CD4-positive, alpha-beta T cell (primary cell): ENCODE measurements at places on chromosomes 4 and X.

- no peak for DNase-seq
Observed at GRCh38 chr4:25258980-25259578, 25.2 kb downstream of the PI4K2B start.

- peak; percentile 42 for DNase-seq
Observed at GRCh38 chrX:68832101-68832416, 3.2 kb downstream of the EFNB1 start.

- DNase-seq = no peak
Observed at GRCh38 chr4:84032372-84032771, 466.7 kb downstream of the NKX6-1 start.

GRCh38 chrX:10450229-10450958 lies 170.0 kb downstream of the MID1 start:
- no peak for DNase-seq

DNA sequence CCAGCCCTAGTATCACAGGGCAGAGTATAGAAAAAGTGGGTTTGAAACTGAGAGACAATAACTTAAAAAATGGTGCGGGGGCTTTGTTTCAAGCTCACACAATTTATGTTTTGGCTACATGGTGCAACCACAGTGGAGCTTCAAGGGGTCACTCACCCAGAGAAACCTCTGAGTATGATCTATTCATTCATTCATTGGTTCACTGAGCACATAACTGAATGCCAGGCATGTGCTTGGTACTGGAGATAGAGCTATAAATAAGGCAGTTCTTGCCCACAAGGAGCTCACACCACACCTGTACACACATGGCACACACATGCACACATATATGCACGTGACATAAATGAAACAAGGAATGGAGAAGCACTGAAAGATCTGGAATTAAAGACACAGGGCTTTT lies 171.4 kb downstream of the NHS start:
- no peak for DNase-seq

DNA sequence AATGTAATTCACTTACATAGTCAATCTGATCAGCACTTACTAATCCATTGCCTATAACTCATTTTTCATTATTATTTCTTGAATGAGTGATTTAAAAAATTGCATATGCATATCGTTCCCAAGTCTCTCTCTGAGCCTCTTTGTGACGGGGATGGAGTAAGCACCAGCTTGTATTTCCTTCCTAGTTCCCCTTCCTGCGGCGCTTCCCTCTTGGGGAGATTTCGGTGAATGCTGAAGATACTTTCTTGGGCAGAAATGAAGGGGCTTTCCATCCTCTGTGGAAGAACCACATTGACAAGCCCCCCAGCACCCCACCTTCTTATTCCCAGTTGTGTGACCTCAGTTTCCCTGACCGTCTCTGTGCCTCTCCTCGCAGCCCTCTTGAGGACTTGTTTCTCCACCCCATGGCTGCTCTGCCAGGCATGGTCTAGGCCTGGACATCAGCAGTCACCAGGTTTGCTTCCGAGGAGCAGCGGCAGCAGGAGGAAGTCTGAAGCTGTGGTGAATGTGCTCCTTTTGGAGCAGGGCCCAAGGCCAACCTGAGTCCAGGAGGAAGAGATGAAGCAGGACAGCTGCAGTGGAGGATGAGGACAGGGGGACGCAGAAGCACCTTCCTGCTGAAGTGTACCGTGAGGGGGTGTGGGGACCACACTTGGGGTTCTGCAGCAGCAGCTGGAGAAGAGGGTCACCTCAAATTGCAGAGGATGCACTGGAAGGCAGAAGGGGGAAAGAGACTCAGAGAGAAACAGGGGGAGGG lies 124.9 kb downstream of the IRF2 start:
- DNase-seq = peak; percentile 32

GRCh38 chr4:147971116-147971515 lies 239.2 kb downstream of the ARHGAP10 start:
- no peak for DNase-seq

DNA sequence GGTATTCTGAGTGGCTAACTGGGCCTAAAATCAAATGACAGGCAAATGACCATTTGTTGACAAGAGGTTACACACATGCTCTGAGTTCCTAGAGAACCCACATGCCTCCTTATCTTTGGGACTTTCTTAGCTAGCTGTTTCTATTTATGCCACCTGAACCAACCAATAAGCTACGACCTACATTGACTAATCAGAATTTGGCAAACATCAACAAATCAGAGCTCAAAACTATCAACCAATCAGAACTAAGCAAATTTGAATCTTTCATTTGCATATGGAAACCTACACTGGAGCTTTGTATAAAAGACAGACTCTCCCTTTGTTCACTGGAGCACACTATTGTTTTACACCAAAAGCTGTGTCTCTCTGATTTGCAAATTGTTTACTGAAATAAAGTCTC lies 192.0 kb downstream of the CXXC4 start:
- DNase-seq = no peak

- DNase-seq = no peak
Observed at GRCh38 chr4:47717188-47717587, 120.7 kb downstream of the CORIN start.

- DNase-seq = no peak
Observed at GRCh38 chr4:33886356-33886755, 2358.0 kb downstream of the ARAP2 start.

- no peak for DNase-seq
Observed at GRCh38 chr4:69668680-69669079, 15.6 kb upstream of the UGT2A1 start.

GRCh38 chr4:68326141-68326540 lies 23.7 kb downstream of the YTHDC1 start:
- no peak for DNase-seq

- DNase-seq = no peak
Observed at GRCh38 chrX:77009691-77010090, 437.5 kb upstream of the FGF16 start.

- DNase-seq = no peak
Observed at GRCh38 chr4:38254825-38255224, 294.6 kb downstream of the PTTG2 start.

DNA sequence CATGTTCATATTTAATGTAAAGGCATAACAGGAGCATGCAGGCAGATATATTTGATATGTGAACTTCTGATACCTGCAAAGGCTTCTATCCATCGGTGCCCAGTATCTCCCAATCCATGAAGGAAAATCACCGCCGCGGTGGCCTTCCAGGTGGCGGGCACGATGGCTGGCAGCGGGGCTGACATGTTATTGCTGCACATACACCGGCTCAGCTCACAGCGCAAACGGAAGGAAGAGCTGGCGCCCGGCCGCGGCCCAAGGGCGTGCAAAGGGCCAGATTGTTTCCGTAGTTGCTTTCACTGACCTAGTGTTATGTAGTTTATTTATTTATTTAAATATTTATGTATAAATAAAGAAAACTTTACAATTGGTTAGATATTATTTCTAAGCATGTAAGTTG lies 322.7 kb upstream of the PITX2 start:
- no peak for DNase-seq

DNA sequence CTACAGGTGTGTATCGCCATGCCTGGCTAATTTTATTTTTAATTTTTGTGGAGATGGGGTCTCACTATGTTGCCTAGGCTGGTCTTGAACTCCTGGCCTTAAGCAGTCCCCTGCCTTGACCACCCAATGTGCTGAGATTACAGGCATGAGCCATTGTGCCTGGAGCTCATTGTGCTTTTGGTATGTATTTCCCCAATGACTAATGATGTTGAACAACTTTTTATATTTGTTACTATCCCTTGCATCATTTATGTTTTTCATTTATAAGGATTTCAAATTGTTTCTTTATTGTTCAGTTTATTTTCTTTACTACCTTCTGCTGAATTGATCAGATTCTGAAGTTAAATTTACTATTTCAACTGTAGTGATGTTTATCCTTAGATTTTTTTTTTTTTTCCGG lies 199.7 kb downstream of the CEP135 start:
- no peak for DNase-seq

DNA sequence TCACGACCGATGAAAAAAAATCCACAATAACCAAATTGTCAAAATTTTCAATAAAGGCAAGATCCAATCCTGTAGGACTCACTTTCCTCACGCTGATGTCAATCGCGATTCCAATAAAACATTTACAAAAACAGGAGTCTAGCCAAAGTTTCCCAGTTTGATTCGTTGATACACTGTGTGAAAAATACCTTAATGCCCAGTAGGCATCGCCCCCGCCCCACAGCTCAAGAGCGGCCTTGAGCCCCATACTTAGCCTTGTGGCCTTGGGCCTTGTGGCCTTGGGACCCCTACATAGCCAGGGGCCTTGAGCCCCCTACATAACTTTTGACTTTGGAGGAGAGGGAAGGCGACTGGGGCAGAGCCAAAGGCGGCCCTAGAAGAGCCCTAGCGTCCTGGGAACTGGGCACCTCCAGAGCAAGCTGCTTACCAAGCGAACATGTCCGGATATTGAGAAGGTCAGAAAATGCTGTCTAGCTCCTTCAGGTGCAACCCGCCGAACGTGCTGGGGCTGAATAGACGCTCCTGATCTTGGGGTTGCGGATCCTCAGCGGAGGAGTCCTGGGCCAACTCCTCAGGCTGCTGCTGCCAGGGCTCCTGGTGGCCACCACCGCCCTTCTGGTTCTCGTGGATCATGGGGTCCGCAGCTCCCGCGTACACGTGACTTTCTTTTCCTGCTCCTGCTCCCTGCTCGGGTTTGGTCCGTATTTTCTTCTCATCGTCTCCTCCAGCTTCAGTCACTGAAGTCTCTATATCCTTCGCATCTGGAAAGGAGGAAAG lies 62.9 kb downstream of the RHOXF2B start:
- DNase-seq = no peak

DNA sequence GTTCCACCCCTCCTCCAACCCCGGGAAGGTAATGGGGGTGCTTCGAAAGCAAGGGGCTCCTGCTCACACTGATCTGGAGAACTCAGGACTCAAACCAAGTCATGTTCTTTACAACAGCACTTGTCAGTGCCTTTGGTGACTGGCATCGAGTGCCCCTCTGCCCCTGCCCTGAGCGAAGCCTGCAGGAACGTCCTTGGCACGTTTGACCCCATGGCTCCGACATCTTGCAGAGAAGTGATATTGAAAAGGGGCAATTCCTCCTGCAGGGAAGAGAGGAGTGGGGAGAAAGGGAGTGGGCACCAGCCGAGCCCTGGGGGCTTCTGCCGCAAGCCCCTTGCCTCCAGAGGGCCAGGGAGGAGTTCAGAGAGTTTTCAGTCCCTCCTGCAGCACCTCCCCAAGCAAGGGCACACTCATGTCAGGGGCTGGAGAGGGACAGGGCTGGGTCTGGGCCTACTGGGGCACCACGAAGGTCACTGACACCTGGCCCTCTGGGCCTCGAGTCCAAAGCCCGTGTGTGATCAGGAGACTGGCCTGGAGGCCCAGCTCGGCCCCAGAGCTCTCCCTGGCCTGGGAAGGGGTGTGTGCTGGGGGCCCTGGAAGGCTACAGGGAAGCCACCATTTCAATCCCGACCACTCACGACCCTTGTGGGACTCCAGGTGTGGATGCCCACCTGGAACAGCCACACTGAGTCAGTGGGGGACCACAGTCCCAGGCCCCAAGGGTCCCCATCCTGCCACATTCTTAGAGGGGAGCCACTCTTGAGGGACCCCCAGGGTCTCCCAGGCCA lies 94.9 kb upstream of the NKX1-1 start:
- DNase-seq = no peak

GRCh38 chr4:183876268-183876934 lies 28.7 kb upstream of the STOX2 start:
- no peak for DNase-seq

DNA sequence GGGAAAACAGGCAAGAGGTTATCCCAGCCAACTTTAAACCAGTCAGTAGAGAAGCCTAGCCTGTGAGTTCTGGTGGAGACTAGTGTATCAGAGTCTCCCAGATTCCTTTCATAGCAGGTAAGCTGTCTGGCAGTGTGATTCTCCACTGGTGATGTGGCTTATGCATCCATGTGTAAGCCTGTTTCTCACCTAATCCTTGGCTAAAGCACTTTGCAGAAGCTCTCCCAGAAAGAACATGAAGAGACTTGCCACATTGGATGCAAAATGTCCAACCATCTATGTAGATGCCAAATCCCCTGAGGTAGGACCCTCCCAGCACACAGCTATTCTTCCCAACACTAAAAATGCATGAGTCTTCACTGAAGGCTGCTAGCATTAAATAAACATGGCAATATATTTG lies 111.7 kb downstream of the CHRNA9 start:
- DNase-seq = no peak

DNA sequence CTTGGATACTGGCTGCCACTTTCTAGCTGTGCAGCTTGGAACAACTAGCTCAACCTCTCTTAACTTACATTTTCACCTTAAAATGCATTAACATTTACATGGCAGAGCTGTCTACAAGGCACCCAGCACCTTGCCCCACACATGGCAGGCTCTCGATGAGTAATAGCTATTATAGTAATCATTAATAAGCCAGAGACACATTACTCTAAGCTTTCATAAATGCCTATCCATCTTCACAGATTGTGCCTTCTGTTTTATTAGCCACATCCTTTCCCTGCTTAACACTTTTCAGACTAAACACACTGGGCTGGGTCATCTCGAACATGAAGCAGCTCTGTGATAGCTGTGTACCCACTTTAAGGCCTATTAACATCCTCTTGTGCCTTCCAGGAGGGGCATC lies 83.8 kb upstream of the UCP1 start:
- no peak for DNase-seq

DNA sequence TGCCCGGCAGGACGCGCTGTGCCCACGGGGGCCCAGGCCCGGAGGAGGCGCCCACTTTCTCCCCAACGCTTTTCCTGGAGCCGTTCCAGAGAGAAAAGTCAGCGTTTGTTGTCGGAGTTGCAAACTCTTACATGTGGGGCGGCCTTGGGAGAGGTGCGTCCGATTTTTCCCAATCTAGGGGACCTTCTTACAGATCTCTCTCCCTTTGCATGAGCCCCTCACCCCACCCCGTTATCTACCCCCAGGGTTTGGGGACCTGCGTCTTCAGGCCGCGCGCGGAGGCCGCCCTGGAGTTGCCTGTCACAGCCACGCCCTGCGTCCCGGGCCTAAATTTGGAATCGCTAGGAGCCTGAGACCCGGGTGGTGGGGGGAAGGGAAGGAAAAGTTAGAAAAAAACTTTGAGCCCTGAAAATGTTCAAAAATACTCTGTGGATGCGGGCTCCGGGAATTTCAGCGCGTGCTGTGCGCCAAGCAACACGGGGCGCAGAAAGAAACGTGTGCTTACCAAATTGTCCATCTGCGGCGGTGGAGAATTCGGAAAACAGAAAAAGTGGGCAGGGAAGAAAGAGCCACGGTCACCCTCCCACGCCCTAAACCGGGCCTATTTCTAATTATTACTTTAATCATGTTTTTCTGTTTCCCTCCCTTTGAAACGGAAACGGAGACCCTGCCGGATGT lies 587 bp downstream of the CD99 start:
- DNase-seq = no peak

DNA sequence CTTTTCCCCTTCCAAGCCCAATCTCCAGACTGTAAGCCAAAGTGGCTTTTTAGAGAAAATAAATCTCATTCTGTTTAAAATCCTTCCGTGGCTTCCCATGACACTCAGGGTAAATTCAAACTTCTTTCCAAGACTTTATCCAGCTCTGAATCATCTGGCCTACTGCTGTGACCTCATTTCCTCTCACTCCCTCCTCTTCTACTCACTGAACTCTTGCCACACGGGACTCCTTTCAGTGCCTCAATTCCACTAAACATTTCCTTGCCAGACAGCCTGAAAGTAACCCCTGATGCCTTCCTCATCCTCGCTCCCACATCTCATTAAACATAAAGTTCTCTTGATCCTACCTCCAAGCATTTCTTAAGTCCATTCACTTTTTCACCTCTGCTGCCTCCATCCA lies 27.8 kb upstream of the RNF128 start:
- no peak for DNase-seq
